HCT116 (cell line): ENCODE measurements at places on chromosomes 16 and 17.
A peak's percentile ranks its signal among the peaks of the same experiment; 100 is the strongest.

DNA sequence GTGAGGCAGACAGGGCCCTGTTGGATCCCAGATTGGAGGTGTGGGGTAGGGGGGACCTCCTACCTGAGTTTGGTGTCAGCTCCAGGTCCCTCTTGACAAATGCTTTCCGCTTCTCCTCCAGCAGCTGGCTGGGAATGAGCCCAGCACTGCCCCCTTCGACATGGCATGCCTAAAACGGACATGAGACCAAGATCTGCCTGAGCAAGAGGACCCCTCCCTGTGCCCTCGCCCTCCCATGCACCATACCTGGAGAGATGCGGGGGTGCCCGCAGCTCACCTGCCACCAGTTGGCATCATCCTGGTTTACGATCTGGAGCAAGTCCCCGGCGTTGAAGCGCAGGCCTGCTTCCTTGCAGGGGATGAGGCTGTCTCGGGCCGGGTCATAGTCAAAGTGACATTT is 26.2 kb downstream of the MPP2 start:
- DNase-seq = no peak

- no peak for DNase-seq
These were observed 82.0 kb upstream of the NKD1 start for GRCh38 chr16:50466170-50466569.

GRCh38 chr16:83732536-83732935 is 75.2 kb upstream of the HSBP1 start:
- no peak for DNase-seq

- DNase-seq = no peak
These were observed 11.1 kb downstream of the CA10 start for GRCh38 chr17:52147431-52147830.

GRCh38 chr17:57906910-57907309 is 48.3 kb downstream of the CUEDC1 start:
- no peak for DNase-seq

- no peak for DNase-seq
These were observed 38.5 kb downstream of the CHD9 start for GRCh38 chr16:53093162-53093744.

DNA sequence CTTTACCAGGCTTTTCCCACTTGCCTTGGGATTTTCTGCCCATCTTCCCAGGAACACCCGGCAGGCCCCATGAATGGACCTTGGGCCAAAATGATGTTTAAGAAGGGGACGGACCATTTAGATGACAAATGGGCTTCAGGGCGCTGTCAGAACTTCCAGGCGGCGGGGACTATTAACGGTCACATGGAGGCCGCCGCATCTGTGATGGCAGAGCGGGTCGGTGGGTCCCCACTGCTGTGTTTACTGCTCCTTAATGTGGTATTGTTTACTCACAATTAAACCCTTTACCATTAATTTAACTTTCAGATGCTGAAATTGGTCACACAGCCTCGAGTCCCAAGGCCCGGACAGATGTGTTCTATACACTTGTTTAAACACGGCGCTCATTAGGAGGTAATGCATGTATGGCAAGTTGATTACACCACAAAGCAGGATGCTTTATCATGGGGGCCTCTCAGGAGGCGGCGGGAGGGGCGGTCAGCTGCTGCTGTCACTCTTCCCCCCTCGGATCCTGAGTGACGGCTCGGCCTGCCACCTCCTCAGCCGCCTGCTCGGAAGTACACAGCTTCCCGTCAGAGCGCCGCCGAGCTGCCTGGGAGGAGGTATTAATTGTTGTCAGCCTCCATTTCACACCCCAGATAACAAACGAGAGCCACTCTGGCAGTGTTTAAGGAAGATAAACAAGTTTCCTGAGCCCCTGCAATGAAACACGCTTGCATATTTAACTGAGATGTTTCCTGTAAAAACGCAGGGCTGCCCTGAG is 83.9 kb upstream of the IRX3 start:
- no peak for DNase-seq

- no peak for DNase-seq
These were observed 83.3 kb upstream of the TNRC6C start for GRCh38 chr17:77875051-77875780.

DNA sequence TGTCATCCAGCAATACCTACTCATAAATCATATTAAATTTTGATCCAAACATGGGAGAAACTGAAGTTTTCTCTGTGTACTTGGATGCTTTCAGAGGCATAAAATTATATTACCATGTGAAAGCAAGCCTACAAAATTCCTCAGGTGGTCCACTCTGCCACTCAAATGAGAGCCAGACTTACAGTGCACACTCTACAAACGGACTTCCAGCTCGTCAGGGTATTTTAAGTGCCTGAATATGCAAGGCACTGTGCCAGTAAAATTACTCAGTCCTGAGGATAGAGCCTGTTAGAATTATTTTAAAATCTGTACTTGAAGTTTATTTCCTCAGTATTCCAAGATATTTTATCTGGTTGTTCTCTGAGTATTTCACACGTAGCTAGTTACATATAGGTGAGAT is 54.5 kb downstream of the TENT4B start:
- no peak for DNase-seq

DNA sequence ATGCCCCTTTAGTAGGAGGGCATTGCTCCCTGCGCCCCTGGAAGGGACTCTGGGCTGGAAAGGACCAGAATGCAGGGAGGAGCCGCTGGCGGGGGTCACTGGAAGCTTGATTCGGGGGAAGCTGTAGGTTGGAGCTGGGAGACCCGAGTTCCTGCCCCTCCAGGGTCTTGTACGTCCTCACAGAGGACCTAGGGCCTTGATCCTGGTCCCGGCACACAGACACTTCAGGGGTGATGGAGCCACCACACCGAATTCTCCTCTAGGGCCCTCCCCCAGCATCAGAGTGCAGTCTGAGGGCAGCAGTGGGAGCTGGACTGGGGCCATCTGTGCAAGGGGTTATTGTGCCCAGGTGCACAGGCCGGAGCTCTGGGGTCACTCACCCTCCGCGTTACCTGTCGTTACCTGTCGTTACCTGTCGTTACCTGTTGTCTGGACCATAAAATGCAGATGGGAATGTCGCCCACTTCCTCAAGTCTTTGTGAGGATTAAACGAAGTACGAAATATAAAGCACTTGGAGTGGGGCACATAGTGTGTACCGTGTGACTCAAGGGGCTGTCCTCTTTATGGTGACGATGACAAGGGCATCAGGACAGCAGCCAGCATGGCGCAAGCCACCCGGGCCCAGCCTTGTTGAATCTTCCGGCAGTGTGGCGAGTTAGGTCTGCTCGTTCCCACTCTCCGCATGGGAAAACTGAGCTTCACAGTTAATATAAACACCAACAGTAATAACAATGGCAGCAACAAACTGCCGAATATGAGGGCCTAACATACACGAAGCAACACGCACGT is 48.6 kb downstream of the CMIP start:
- peak; percentile 16 for DNase-seq

DNA sequence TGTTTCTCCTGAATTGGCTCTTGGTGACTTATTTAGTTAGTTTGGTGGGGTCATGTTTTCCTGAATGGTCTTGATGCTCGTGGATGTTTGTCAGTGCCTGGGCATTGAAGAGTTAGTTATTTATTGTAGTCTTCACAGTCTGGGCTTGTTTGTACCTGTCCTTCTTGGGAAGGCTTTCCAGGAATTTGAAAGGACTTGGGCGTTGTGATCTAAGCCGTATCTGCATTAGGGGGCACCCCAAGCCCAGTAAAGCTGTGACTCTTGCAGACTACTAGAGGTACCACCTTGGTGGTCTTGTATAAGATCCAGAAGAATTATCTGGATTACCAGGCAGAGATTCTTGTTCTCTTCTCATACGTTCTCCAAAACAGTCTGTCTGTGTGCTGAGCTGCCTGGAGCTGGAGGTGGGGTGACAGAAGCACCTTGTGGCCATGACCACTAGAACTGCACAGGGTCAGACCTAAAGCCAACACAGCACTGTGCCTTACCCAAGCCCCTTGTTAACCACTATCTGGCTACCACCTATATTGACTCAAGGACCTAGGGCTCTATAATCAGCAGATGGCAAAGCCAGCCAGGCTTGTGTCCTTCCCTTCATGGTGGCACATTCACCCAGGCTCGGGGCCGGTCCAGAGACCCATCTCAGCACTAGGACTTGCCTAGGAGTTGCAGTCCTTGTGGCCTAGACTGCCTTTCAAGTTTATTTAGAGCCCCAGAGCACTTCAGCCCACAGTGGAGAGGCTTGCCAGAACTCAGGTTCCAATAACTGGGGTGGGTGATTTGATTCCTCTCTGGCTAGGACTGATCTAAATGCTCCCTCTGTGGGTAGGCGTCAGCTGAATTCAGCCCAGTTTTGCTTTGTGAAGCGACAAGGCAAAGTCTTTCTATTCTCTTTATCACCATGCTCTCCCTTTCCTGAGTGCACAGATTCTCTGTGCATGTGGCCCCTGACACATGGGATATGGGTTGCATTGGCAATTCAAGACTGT is 11.0 kb downstream of the RNF135 start:
- no peak for DNase-seq

GRCh38 chr17:30234964-30235363 is 533 bp downstream of the SLC6A4 start:
- no peak for DNase-seq

- DNase-seq = peak; percentile 82
These were observed 134.8 kb downstream of the HS3ST2 start for GRCh38 chr16:22948603-22949368.

DNA sequence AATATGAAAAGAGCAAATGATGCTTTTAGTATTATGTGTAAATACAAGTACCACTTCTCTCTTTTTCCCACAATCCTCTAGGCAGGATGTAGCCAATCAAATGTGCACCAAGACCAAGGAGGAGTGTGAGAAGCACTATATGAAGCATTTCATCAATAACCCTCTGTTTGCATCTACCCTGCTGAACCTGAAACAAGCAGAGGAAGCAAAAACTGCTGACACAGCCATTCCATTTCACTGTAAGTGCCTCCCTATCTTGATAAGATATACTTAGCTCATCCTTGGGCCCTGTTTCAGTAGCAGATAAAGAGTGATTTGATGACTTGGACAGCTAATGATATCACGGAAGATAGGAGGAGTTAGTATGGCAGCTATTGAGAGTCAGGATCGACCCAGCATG is 33.7 kb downstream of the TADA2A start:
- DNase-seq = no peak

DNA sequence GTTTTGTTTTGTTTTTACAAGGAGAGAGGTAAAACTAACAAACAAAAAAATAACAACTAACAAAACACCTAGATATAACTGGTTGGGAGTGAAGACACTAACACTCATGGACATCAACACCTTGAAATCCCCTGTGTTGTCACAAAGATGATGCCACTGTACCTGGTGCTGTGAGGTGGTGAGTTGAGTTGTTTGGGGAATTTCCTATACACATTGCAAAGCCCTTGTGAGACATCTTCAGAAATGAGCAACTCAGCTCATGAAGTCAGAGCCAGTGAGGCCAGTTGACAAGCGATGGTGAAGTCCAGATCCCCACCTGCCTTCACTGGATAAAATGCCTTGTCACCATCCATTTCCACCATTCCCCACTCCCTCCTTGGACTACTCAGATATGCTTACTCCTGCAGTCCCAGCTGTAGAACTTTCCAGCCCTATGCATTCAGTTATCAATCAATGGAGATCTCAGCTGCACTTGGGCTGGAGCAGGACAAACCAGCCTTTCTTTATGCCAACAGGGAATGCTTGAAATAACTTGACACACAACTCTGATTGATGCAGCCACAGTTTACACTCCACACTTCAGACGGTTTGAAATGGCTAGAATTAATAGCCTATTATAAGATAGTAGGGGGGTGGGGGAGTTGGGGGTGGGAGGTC is 22.2 kb downstream of the ANKFN1 start:
- DNase-seq = no peak

GRCh38 chr16:19916064-19916463 is 31.4 kb upstream of the GPRC5B start:
- no peak for DNase-seq
